Ascending aorta (tissue), 2 donors: ENCODE measurements at places on chromosomes 7 and 10.

DNA sequence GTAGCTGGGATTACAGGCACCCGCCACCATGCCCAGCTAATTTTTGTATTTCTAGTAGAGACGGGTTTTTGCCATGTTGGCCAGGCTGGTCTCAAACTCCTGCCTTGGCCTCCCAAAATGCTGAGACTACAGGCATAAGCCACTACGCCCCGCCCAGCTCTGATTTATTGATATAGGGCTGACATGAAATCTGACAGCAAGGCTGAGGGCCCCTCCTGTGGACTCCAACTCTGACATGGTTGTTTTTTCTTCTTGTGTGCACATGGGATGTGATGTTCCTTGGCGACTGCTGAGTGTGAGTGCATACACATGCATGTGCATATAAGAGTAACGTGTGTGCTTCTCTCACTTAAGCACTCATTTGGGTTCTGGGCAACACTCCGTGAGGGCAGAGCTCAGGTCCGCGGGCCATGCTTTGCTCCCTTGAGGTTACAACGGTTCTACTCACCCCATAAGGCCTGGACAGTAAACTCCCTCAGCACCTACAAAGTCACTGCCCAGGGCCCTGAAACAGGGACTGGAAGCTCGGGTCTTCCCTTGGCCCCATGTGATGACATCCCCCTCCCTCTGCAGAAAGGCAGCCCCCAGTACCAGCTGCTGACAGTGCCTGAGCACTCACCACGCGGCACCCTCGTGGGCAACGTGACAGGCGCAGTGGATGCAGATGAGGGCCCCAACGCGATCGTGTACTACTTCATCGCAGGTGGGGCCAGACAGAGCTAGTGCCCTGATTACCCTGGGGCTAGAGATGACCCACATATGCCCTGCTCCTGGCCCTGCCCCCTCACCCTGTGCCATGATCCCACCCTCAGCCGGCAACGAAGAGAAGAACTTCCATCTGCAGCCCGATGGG lies 33.6 kb upstream of the VSIR start:
- DNase-seq, result no peak

DNA sequence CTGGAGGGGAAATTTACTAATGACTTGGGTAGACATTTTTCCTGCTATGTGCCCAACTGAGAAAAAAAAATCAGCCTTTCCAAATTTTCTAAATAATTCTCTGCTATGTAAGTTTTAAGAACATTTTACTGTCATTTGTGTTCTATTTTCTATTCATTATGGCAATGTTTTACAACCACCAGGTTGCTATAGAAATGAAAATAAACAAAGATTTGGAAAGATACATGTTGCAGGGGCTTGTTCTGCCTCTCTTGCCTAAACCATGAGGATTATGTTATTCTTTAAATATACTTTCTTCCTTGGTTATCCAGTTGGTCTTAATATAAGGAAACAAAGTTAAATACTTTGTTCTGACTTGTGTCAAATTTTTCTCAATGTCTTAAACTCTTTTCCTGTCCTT lies 257.2 kb downstream of the TWIST1 start:
- no peak for DNase-seq

DNA sequence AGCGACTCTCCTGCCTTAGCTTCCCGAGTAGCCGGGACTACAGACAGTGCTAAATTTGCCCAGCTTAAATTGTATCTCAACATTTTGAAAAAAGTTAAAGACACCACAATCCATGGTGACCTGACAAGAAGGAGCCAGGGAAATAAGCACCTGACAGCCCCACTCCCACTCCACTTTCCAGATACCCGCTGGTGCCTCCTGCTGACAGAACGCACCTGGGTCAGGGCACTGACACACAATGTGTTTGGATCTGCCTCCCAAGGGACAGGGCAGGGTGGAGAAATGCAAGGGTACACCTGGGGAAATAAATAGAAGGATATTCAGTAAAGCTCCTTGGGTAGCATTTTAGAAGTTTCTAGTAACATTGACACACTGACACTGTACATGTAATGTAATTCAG lies 58.9 kb upstream of the OPN4 start:
- no peak for DNase-seq

GRCh38 chr7:36606976-36607720 lies 117.1 kb downstream of the AOAH start:
- DNase-seq, result no peak

DNA sequence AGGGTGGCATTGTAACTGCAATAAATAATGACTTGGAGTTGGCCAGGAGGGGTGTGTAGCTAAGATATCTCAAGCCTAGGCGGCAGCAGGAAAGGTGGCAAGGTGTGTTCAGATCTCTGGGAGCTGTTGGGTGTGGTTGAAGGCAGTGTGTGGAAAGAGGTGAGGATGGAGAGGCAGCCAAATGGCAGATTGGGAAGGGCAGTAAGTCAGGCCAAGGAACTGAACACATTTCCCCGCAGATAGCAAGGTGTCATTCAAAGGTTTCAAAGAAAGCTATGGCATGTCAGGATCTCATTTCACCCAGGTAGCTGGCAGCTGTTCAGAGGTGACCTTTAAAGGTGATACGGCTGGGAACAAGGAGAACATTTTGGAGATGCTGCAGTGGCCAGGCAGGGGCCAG lies 586.0 kb upstream of the MGMT start:
- no peak for DNase-seq

DNA sequence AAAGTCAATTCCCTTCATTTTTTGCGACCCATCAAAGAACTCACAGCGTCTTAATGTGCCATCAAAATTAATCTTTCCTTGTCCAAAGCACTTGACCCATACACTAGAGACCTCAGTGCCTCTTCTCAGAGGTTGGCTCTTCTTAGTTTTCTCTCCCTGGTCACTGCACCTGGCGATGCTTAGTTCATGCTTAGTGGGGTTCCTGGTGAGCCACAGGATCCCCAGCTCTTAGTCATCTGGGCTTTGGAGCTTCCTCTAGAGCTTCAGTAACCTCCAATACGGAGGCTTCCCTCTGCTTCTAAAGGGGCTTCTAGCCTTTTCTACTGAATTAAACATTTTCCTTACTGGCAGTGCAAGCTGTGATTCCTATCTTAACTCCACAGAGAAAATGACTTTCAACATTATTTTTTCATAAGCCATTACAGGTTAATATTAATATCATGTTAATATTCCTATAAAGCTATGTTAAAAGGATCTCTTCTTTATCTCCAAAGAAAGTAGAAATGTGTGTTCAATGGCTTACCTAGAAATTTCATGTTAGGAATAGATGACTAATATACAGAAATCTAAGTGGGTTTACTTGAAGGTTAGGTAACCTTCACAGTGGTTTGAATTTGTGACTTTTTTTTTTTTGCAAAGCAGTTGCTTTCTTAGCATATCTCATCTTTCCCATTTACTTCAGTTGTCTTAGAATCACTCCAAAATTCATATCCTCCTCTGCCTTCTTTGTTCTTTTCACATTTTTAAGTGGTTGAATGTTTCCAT lies 295.2 kb downstream of the CAMK1D start:
- no peak for DNase-seq

DNA sequence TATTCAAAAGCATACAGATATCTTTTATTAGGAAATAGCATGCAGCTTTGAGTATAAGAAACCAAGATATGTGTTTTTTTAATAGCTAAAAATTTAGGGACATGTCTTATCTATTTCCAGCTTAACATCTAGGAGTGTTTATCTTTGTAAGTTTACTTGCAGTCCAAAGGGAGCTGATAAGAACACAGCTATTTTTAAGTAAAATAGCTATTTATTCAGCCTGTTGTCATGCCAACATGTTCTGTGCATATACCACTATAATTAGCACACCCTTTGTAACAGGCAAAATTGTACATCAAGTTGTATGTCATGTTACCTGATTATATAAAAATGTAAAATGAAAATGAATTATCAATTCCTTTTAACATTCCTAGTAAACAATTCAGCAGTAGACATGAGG lies 29.6 kb downstream of the FAM133B start:
- no peak for DNase-seq

GRCh38 chr10:69385454-69386350 lies 31.0 kb downstream of the TACR2 start:
- no peak for DNase-seq

DNA sequence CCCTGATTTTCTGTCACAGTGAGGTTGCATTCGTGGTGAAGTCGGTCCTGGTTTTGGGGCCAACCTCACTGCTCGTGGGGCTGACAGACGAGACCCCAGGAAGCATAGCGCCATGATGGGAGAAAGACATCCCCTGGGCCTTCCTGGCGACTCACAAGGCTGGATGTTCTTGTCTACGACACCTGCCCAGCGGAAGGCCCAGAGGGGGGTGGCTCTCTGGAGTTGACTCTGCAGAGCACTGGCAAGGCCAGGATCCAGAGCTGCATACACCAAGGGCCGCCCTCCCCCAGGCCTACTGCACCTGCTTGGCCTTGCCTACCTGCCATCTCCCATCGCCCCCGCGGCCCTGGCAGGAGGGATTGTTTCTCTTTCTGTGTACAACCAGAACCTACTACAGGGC lies 608.9 kb downstream of the PTPRN2 start:
- no peak for DNase-seq

DNA sequence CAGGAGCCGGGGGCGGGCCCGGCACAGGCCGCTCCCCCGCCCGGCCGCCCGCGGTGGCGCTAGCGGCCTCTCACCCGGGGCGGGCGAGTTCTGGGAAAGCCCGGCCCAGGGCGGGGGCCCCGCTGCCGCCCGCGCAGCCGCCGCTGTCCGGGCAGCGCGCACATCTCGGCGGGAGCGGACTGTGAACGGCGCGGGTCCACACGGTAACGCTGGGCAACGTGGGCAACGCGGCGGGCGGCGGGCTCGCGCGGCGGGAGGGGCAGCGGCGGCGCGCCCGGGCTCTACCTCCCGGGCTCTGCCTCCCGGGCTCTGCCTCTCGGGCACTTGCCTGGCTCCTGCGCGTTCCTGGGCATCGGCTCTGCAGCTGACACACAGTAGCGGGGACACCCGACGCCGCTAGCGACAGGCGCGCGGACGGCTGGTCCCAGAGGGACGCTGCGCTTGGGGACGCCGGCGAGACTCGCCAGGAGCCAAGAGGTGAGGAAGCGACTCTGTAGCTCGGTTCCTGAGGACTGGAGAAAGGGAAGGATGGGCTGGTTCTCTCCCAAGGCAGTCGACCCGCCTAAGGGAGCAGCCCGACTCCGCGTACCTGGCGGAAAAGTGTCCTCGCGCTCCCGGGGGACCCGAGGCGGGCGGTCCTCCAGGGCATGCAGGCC lies at the start of gene PLCE1:
TSS of gene PLCE1 (plus strand) at position 150 of the 656 bp plus-strand sequence. CDS start 37,116 bp downstream, outside the sequence.
- DNase-seq, result no peak

- DNase-seq, result peak; percentile 78
Observed at GRCh38 chr7:50837965-50838364, 55.3 kb upstream of the GRB10 start.

GRCh38 chr10:84837877-84838276 lies 509.5 kb downstream of the CCSER2 start:
- no peak for DNase-seq

DNA sequence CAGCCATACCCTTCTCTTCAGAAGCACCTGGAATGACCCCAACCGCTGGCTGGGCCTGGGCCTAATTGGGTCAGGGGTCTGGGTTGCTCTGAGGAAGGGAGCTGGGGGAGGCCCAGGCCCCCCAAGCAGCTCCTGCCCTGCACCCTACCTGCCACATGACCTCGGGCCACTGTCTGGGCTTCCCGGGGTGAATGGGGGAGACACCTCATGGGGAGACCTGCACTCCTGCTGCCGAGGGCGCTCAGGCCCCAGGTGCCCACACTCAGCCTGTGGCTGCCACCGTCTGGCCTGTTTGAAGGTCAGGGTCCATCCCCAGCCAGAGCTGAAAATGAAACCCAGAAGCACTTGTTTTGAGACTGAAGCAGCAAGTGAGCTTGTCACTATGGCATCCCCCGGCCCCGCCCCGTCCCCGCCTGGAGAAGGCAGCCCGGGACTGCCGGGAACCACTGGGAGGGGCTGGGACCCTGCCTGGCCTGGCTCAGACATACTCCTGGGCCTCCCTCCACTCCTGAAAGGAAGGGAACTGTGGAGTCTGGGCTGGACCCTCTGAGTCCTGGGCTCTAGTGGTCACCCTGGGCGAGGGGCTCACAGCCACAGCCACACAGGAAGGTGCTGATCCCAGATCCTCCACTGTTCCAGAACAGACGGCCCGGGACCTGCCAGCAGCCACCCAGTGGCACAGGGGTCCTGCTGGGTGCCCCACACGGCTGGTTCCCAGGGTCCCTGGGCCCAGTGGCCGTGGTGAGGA lies 7.4 kb upstream of the MICALL2 start:
- peak; percentile 91 for DNase-seq
